Adrenal gland (tissue), 19 donors: ENCODE measurements at places on chromosomes 1 and 21. TPM values are rescaled to one million over a fixed set of nuclear protein-coding genes. Genes with fewer than 3 reads are reported as not detected.

GRCh38 chr1:51867479-51868232, 10.9 kb downstream of the NRDC start:
- no peaks in the 10 kb centered on the region for H3K36me3 ChIP-seq
- H3K27me3 ChIP-seq: no peaks in the 10 kb centered on the region
- peaks cover 21% of the 10 kb centered on the region for H3K4me1 ChIP-seq
- H3K4me3 ChIP-seq: no peak overlapping the region
- DNase-seq: no peak

- DNase-seq: no peak
- no peaks in the 10 kb centered on the region for H3K4me1 ChIP-seq
- H3K27ac ChIP-seq: no peak overlapping the region
- no peaks in the 10 kb centered on the region for H3K36me3 ChIP-seq
Measured at GRCh38 chr1:30513396-30514136, 209.8 kb downstream of the MATN1 start.

DNA sequence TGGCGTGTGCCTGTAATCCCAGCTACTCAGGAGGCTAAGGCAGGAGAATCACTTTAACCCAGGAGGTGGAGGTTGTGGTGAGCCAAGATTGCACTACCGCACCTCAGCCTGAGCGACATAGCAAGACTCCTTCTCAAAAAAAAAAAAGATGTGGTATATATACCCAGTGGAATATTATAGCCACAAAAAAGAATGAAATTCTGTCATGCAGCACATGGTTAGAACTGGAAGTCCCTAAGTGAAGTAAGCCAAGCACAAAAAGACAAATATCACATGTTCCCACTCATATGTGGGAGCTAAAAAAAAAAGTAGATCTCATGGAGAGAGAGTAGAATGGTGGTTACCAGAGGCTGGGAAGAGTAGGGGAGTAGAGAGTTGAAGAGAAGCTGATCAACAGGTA, 18.7 kb downstream of the PSMB4 start:
- H3K27ac ChIP-seq: no peak overlapping the region
- no peak for DNase-seq
- no peak overlapping the region for H3K4me3 ChIP-seq
- H3K4me1 ChIP-seq: no peaks in the 10 kb centered on the region
- H3K36me3 ChIP-seq: peaks cover 69% of the 10 kb centered on the region

- no peak for DNase-seq
- peaks cover under 1% of the 10 kb centered on the region for H3K27me3 ChIP-seq
- no peaks in the 10 kb centered on the region for H3K4me1 ChIP-seq
- H3K27ac ChIP-seq: no peak overlapping the region
- no peak overlapping the region for H3K4me3 ChIP-seq
- H3K36me3 ChIP-seq: no peaks in the 10 kb centered on the region
Measured at GRCh38 chr1:40877698-40878097, 15.5 kb upstream of the CITED4 start.

Gene DSCAM
- total RNA-seq: not detected

DNA sequence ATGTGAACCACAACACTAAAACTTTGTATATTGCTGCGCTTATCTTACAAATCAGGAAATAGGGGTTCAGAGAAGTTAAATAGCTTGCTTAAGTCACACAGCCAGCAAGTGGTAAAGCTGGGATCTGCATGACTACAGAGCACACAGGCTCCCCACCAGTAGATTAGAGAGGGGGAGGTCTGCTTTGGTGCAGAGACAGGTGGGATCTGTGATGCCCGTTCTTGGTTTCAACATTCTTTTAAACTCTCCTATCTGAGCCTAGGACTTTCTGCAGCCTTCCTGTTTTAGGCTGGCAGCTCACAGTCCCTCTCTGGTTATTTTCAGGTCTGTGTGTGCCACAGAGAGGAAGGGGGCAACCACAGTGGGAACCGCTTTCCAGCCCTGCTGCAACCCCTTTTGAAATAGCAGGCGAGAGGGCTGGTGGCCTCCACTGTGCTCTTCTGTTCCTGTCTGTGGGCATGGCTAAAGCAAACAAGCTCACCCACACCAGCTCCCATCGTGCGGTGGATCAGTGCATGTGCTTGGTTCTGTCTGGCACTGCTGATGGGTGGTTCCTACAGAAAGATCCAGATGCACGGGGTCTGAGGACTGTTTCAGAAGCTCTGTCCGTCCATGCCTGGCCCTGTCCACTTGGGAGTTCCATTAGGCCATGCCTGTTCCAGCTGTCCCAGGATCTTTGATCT, 1.7 kb upstream of the IL6R start:
- H3K4me1 ChIP-seq: peaks cover 30% of the 10 kb centered on the region
- H3K27me3 ChIP-seq: no peaks in the 10 kb centered on the region
- no peak overlapping the region for H3K27ac ChIP-seq
- no peak for DNase-seq
- H3K4me3 ChIP-seq: no peak overlapping the region
- no peaks in the 10 kb centered on the region for H3K36me3 ChIP-seq

DNA sequence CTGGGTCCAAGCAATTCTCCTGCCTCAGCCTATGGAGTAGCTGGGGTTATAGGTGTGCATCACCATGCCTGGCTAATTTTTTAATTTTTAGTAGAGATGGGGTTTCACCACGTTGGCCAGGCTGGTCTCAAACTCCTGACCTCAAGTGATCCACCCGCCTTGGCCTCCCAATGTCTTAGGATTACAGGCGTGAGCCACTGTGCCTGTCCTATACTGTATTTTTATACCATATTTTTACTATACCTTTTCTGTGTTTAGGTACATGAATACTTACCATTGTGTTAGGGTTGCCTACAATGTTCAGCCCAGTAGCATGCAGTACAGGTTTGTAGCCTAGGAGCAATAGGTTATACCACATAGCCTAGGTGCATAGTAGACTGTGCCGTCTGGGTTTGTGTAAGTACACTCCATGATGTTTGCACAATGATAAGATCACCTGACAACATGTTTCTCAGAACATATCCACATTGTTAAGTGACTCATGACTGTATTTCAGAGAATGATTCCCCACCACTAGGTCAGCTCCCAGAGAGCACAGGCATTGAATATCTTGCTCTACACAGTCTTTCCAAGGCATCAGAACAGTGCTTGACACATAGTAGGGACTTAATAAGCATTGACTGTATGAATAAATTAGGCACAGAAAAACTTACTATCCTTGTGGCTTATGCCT, 6.0 kb upstream of the CITED4 start:
- H3K4me3 ChIP-seq: no peak overlapping the region
- no peak for DNase-seq
- H3K36me3 ChIP-seq: no peaks in the 10 kb centered on the region
- no peak overlapping the region for H3K27ac ChIP-seq
- H3K4me1 ChIP-seq: no peaks in the 10 kb centered on the region

DNA sequence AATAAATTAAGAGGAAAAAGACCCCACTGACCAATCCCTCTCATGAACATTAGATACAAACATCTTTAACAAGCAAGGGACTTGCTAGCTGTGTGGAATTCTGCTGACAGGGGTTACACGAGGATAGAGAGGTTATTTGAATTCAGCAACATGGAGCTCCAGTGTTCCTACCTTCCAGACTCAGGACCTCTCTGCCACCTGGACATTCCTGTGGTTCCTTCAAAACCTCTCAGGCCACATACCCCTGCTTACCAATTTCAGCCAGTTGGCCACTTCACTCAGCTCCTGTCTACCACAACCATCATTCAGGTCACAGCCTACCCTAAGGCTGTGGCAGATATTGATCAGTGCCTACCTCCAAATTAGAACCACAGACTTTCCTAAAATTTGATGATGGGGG, 147.5 kb downstream of the RRAGC start:
- no peaks in the 10 kb centered on the region for H3K36me3 ChIP-seq
- no peaks in the 10 kb centered on the region for H3K27me3 ChIP-seq
- no peaks in the 10 kb centered on the region for H3K4me1 ChIP-seq
- no peak overlapping the region for H3K4me3 ChIP-seq
